ENCODE measurements at places on chromosomes 2 and 18.

- DNase-seq, result no peak
These were observed 51.5 kb upstream of the TWIST2 start for GRCh38 chr2:238796223-238796885.

- no peak for DNase-seq
These were observed 25.4 kb upstream of the ATOH8 start for GRCh38 chr2:85728342-85728741.

DNA sequence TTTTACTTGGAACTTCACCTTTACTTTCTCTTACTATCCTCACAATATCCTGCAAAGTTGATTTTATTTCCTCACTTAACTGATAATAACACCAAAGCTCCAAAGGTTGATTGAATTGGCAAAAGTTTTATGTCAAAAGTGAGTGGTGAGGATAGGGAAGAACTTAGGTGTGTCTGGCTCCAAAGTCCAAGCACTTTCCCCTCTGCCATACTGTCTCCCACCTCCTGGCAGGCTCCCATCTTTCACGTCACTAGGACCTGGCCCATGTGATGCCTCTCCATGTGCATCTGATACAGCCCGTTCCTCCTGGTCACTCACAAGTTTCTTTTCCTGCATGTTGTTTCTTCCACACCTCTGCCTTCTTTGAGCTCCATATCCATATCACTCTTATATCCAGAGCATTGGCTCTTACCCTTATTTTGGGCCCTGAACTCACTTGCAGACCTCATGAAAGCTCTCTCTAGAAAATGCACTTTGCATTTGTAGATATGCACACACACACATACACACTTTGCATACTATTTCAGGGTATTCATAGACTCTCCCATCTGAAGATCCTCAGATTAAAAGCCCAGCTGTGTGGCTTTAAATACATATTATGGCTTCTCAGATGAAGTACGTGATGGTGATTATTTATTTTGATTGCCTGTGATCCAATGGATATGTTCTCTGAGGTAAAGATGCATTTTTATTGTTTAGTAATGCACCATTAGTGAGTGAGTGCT is 12.3 kb downstream of the MEP1B start:
- DNase-seq, result no peak

DNA sequence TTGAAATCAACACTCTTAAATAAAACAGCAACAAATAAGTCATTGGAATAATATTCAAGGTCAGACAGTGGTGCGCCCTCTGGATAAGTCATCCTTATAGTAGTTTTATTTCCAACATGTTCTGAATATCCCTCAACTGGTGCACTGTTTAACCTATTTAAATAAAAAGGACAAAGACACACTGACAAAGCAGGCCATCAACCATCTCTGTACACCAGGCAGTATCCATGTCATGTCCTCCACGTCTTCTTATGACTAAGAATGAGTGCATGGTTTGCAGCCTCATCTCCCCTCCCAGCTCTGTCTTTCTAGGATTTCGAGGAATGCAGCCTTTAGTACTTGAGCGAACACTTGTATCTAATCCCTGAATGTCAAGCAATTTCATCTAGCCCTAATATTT is 42.4 kb downstream of the ST3GAL5 start:
- peak; percentile 59 for DNase-seq

GRCh38 chr2:127671557-127672302 is 3.6 kb downstream of the LIMS2 start:
- DNase-seq, result no peak

DNA sequence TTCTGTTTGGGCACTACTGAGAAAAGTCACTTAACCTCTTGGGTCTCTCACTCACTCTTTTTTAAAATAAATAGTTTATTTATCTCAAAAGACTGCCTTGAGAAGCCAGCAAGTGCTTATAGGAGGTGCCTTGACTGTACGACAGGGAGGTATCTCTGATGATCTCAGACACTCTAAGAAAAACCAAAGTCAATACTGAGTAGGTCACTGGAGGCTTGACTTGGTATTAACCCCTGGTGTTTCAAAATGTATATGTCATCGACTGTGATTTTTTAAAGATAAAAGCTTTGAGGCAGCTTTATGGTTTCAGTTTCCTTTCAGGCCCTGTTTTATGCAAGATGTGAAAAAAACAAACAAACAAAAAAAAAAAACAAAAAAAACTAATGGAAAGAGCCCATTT is 33.7 kb downstream of the MREG start:
- no peak for DNase-seq

- peak; percentile 48 for DNase-seq
These were observed 77.1 kb downstream of the SPATS2L start for GRCh38 chr2:200383380-200384110.

DNA sequence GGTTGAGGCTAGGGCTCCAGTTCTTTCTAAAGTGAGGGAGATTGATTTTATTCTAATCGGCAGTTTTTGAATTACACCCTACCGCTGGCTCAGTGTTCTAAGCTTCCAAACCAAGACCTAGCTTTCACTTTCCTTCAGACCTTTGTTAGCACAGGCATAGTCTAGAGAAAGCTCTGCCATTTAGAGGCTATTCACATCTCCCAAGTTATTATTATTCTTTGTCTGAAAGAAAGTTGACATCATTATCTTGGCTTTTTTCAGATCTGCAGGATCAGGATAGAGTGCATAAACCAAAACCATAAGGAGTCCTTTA is 276.8 kb downstream of the ASXL3 start:
- DNase-seq, result no peak

DNA sequence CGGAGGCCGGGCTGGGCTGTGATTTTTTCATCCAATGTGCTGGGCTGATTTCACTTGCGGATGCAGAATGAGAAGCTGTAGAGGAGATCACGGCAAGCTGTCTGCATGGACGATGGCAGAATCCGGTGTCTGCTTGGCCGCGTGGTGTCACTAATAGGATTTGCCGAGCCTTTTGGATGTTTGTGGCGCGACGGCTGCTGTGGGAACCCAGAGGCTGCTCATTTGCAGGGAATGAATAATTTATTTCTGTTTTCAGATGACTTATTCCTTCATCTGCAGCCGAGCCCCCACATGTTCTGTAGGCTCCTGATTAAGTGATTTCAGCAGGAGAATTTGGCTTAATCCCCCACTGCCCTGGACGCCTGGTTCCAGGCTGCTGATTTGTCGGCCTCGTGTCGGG is 62.6 kb downstream of the ODC1 start:
- peak; percentile 21 for DNase-seq

DNA sequence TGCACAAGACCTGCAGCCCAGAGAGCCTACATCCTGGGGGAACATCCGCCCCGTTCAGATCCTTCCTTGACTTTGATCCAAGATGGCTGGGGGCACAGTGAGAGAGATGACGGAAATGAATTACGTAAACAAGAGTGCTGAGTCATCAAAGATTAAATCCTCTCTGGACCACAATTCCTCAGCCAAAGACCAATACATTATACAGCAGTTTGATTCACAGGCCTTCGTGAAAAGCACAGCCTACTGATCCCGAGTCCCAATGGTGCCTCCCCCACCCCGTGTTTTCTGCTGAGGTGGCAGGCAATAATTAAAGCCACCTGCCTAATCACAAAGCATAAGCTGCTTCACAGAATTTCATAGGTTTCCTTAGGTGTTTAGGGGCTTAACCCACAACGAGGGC is 43.0 kb downstream of the MYO5B start:
- no peak for DNase-seq

GRCh38 chr18:74229005-74229404 is 62.8 kb downstream of the CYB5A start:
- no peak for DNase-seq

DNA sequence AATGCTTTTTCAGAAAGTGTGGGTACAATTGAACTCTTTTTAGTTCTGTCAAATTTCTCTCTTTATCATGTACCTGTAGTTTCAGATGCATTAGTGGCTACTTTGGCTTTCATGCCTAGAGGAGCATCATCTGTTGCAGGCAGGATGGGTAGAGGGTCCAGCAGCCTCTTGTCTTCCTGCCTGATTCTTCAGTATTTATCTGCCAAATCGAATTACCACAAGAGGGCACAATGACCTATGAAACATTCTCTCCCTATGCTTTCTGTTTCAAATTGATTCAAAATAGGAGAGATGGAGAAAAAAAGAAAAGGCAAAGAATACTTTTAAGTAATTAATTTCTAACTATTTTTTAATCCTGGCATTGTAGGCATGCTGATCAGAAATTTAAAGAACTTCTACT is 477.2 kb downstream of the TRIB2 start:
- peak; percentile 2 for DNase-seq

- DNase-seq, result no peak
These were observed 9.5 kb upstream of the SLC1A4 start for GRCh38 chr2:64979744-64980143.

- DNase-seq, result peak; percentile 58
These were observed 5.4 kb upstream of the PUM2 start for GRCh38 chr2:20356042-20356441.

- no peak for DNase-seq
These were observed 191.4 kb downstream of the NRXN1 start for GRCh38 chr2:50840341-50841124.

- no peak for DNase-seq
These were observed 207.9 kb upstream of the SALL3 start for GRCh38 chr18:78771496-78772359.

GRCh38 chr18:22840606-22841144 is 92.5 kb upstream of the RBBP8 start:
- peak; percentile 24 for DNase-seq

- DNase-seq, result no peak
These were observed 71.2 kb upstream of the TMEM200C start for GRCh38 chr18:5966514-5966913.

- DNase-seq, result peak; percentile 83
These were observed 76.5 kb downstream of the CYBRD1 start for GRCh38 chr2:171598713-171599319.

GRCh38 chr2:176107731-176108181 is 676 bp downstream of the HOXD11 start:
- no peak for DNase-seq

- no peak for DNase-seq
These were observed 93.4 kb downstream of the CDH19 start for GRCh38 chr18:66510357-66511045.

- no peak for DNase-seq
These were observed 15.2 kb upstream of the KYNU start for GRCh38 chr2:142862299-142862698.

GRCh38 chr18:53909668-53910067 is 314.8 kb downstream of the MBD2 start:
- DNase-seq, result peak; percentile 3

DNA sequence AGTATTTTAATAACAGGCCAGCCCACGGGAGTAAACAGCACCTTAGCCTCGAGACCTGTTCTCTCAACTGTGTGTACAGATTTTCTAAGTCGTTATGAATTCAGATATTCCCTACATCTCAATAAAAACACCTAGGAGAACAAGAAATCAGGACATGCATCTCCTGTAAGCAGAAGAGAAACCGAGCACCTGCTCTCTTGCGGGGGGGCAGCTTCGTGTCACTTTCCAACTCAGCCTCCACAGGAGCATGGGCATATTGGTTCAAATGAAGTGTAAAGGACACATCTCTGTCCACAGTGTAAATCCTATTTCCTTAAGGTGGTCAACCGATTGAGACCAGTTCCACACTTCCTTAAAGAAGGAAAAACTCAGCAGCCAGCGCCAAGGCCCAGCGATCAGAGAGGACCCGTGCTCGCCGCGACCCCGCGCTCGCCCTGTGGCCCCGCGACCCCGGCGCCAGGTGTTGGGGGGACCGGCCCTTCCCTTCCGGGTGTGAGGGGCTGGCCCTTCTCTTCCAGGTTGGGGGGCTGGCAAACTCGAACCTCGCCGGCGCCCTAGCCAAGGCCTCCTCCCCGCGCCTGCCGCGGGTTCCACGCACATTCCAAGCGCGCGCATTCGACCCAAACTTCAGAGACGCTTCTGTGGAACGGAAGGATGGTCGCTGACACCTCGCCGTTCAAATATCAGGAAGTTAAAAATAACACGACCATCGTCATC is 652 bp downstream of the SH3YL1 start:
- no peak for DNase-seq

GRCh38 chr2:43948370-43948769 is 47.4 kb downstream of the LRPPRC start:
- no peak for DNase-seq

- no peak for DNase-seq
These were observed 384.7 kb upstream of the RAB12 start for GRCh38 chr18:8224576-8224975.

DNA sequence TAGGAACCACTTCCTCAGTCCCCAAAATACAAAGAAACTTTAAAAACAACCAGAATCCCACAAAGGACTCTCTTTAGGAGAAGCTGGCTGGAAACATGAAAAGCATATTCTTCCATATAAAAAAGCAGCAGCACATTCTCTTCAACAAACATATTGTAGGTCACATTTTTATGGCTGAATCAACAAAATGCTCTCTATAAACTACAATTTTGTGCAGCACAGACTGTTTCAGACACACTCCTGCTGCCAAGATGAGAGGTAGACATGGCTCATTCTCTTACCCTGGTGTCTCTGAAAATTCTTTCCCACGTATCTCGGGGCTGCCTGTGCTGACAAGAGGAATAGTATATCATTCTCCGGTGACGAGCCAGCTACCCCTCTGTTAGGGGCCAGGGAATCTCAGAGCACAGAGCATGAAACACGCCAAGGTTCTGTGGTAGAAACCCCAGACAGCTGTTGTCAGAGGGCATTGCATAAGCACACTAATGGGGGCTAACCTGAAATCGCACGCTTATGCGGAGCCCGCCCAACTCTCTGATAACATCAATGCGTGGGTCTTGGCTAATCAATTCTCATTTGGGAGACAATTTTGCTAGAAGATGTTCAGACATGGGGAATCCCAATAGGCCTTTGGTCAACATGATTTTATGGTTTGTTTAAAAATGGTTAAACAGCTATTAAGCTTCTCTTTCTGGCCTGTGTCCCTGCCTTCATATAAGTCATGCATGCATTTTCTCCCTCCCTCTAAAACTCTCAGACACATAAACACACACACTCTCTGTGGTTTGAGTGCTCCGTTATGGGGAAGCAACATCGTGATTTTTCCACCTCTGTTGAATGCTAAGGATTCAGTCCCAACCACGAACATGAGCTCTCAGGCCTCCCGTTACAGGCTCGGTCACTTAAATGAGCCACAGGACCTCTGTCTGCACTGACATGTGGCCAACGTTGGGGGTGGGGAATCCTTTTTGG is 177.5 kb downstream of the INO80D start:
- DNase-seq, result no peak

DNA sequence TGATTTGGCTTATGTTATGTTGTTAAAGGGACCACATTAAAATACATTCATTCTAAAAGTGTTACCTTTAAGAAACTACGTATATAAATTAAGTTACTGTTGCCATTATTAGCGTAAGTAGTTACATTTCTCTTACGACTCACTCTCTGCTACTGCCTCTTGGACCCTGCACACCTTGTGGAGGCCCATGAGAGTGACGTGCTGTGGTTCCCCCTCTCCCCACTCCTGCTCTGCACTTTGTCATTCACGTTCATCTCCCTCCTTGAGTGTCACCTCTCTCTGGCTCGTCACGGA is 830 bp upstream of the MERTK start:
- DNase-seq, result no peak
